Stimulated activated CD4-positive, alpha-beta T cell treated with anti-CD3 and anti-CD28 coated beads, Interleukin-1b, Interleukin-23, amount 100 ng/mL, for 24 hours (primary cell): ENCODE measurements at places on chromosomes 11 and 22.

DNA sequence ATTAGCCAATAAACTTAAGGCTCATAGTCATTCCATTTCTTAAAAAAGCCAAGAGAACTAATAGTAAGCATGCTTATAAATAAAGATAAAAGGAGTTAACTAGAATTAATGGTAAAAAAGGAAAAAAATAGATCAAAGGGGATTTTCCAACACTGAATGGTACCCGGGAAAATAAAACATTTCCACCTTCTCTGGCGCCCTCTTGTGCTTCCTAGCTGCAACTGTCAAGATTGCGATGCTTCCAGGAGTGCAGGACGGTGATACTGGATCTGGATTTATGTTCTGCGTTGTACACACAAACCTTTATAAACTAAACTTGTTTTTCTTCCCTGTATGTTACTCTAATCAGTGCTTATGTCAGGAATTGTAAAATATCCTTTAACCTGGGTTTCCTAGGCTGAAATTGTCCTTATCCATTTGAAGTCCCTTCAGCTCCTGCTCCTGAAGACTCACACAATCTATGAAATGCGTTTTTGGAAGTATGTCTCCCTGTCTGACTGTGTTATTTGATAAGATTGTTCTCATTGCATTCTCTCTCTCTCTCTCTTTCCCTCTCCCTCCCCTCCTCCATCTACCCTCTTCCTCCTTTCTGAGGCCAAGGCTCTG lies 9.6 kb upstream of the HTATIP2 start:
- DNase-seq: no peak

DNA sequence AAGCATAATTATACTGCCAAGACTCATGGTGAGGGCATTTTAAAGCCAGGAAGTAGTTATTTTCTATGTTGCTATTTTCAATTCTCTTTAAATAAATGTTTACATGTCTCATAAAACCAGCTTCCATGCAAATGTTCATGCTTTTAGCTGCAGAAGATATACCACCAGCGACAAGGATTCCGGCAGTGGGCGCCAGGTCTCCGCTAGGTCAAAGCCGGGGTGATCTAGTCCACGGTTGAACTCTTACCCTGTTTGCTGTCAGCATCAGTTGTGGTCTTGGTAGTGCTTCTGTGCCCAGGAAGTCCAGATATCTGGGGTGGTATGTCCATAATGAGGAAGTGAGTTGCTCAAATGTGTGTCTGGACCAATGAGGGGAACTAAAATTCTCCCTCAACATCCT lies 265.7 kb downstream of the BRD1 start:
- no peak for DNase-seq

DNA sequence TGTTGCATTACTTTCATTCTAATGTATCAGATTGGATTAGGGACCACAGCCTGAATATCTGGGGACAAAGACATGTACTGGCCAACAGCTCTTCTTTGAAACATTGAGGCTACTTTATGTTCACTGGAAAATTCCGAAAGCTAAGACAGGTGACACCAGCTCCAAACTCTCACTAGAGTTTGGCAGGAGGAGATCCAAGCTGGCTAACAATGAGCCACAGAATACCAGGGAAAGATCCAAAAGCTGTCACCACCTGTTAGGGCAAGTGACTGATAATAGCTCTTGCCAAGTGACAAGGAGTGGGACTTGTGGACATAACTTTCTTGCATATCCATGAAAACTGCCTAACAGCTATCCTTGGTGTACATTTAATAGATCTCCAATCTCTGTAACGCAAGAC lies 333.3 kb downstream of the TTC28 start:
- no peak for DNase-seq

- no peak for DNase-seq
These were observed 340.1 kb downstream of the NTM start for GRCh38 chr11:131710511-131710910.

GRCh38 chr11:33182246-33182878 lies 21.1 kb upstream of the CSTF3 start:
- DNase-seq: no peak

DNA sequence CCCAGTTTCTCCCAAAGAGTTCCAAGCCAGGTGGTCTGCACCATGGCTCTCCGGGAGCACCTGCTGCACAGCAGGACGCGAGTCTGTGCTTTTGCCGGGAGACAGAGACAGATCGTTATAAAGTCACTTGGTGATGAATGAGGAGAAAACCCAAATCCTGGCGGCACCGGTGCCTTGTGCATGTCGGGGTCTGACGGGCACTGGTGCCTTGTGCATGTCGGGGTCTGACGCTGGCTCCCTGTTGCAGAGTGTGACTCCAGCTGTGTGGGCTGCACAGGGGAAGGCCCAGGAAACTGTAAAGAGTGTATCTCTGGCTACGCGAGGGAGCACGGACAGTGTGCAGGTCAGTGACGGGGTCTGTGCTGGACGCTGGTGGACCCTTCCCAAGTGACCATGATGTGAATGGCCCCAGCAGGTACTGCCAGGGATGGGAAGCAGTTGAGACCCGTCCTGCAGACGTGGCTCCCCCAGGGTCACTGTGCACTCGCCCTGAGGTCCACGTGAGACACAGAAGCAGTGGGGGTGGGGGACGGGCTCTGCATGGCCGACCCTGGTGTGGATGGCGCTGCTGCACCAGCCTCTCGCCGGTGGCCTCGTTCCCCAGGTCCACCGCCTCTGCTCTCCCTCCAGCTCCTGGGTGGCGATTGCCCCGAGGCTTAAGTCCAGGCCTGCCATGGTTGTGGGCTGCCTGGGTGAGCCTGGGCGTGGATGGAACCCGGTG lies 5.8 kb downstream of the CRELD2 start:
- no peak for DNase-seq

DNA sequence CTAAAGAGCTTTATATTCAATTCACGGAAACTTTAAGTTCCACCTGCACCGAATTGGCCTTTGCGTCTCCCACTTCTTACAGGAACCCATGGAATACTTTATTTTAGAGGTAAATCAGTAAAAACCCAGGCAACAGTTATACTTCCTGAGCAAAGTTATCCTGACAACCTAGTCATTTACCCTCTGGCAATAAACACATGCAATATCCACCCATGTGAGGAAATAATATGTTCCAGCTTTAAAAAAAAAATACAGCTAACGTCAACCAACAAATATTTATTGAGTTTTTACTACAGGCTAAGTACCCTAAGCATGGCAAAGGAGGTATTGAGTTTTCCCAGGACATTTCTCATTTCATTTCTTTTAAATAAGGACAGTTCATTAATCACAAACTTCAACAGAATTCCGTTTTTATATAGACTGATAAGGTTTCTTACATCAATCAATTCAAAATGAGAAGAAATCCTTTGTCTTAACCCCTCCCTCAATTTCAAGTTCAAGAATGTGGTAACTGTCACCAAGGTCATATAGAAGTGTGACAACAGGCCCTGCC lies 38.3 kb upstream of the CCDC34 start:
- no peak for DNase-seq

- DNase-seq: no peak
These were observed 17.1 kb downstream of the PHRF1 start for GRCh38 chr11:593347-593746.

GRCh38 chr22:19864538-19865106 lies 9.9 kb upstream of the GNB1L start:
- no peak for DNase-seq

GRCh38 chr11:1064167-1064566 lies 10.5 kb upstream of the MUC2 start:
- DNase-seq: no peak

DNA sequence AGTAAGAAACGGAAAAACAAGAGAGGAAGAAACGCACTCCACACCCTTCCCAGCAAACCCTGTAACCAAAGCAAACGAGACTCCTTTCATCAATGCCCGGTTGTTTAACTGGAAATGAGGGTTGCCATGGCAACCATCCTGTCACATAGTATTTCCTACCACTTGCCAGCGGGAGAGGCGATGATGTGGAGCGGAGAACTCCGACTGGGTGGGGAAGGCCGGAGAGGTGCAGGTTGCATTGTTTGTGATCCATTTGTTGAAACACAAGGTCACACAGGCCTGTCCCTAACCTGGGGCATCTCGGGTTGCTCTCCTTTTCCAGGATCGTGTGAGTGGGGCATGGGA lies 609.9 kb downstream of the BUD13 start:
- DNase-seq: no peak

DNA sequence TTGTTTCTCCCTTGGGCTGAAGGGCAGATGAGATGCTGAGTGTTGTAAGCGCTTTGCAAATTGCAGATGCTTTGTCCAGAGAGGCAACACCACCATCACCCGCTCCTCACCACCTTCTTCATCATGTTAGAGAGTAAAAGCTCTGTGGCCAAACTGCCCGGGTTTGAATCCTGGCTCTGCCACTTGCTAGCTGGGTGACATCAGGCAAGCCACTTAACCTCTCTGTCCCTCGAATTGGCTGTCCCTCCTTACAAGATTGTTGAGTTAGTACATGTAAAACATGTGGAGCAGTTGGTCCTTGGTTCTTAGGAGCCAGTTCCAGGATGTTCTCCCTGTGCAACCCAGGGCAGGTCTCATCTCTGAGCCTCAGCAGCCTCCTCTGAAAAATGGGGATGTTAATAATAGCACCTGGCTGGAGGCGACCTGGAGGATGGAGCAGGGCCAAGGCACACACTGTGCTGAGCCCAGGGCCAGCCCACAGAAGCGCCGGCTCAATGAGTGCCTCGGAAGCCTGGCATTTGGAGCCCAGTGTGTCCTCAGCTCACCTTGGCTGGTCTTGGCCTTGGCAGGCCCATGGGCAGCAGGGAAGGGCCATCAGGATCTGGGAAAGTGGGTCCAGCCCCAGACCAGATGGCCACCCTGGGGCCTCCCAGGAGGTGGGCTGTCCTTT lies 10.5 kb downstream of the C11orf86 start:
- DNase-seq: no peak

GRCh38 chr11:122105044-122105758 lies 10.8 kb downstream of the BLID start:
- no peak for DNase-seq

- no peak for DNase-seq
These were observed 68.3 kb upstream of the POU2AF2 start for GRCh38 chr11:111177037-111177871.

- no peak for DNase-seq
These were observed 92.2 kb downstream of the C11orf91 start for GRCh38 chr11:33608386-33608785.

DNA sequence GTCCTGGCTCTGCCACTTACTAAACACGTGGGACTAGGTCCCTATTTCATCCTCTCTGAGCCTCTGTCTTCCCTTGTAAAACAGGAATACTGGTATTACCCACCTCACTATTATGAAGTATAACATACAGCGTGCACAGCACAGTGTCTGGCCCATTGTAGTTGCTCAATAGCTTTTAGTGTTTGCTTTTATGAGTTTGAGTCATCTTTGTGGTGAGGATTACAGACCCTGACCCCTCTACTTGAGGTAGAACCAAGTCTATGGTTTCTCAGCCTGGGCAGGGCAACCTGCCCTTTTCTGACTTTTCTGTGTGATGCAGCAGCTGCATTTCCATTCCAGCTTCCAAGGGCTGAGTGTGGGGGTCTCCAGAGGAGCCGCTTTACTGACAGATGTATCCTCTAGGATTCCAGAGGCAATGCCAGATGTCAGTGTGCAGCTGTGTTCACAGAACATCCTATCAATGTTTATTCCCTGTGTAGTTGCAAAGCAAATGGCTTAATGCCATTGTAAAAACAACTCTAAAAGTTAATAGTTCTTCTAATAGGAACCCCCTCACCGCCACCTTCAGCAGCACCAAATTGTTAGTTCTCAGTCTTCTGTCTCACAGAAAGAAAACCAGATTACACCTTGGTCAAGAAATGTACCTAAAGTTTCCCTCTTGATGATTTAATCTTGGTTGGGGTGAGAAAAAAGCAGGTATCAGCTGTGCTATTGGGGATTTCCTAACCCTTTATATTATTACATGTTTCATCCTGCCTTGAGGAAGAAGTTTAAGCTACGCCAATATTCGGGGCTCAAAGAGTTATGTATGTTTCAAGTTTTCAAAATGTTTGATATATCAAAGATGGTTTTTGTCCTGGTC lies 16.8 kb downstream of the PRR5L start:
- no peak for DNase-seq

DNA sequence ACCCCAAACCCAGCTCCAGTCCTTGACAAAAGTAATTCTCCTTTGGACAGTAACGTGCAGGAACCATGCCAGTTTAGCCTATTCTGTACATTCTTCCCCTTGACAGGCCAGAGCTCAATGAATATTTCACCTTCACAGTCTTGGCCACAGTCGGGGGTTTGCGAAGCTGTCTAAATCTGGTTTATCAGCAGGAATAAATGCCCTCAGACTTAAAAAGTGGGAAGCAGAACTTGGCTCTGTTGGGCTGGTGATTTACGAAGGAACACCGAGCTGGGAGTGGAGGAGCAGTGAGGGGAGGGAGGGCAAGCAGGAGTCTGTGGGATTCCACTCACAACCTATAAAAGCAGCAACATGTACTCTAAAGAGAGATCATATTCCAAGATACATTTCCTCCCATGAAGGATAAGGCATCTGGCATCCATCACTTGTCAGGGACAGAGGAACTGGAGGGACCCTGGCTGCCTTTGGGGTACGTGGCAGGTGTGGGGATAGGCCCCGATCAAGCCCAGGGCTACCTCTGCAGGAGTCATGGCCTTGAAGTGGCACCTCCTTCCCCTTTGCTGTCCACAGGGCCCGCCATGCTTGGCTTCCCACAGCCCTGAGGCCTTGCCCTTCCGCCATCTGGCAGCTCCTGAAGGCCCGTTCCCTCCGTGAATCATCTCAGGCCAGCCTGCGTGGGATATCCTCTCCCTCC lies 154.3 kb downstream of the ADAMTS15 start:
- DNase-seq: no peak

GRCh38 chr11:114068327-114068726 lies 8.8 kb downstream of the ZBTB16 start:
- no peak for DNase-seq

- DNase-seq: no peak
These were observed 22.2 kb downstream of the SGSM3 start for GRCh38 chr22:40392618-40393017.

DNA sequence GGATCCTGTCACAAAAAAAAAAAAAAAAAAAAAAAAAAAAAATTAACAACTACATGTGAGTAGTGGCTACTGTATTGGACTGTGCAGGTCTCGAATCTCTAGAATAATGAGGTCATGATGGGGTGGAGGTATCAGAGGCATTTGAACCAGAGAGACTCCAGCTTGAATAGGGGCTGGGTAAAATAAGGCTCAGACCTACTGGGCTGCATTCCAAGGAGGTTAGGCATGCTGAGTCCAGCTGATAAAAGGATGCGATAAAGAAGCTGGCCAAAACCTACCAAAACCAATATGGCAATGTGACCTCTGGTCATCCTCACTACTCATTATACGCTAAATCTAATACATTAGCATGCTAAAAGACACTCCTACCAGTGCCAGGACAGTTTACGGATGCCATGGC lies 5.9 kb upstream of the PACSIN3 start:
- no peak for DNase-seq

DNA sequence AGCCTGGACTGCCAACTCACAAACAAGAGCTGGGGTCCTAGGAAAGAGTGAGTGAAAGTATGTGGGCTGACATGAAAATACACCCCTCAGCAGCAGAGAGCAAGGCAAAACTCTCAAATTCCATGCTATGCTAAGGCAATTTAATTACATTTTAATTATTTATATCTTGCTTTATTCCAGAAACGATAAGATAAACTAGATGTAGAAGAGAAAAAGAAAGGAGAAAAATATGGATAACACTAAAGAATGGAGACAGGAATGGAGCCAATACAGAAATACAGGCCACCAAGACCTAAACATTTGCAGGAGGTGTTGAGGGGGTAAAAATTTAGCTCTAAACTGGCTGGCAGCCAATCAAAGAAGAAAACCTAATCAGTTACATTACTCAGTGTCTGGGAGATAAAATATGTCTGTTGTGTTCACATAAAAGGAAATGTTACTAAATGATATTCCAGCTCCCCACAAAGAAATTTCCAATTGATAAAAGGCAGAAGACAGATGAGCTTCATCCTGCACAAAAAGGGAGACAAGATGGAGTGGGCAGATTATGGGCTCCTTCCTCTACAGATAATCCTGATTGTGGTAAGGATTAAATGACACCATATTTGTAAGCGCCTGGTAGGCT lies 223.5 kb upstream of the BLID start:
- DNase-seq: no peak
